ENCODE measurements at places on chromosomes 2 and 18.

- DNase-seq: no peak
Observed at GRCh38 chr2:13524492-13524891, 807.8 kb downstream of the TRIB2 start.

GRCh38 chr18:72427721-72428120 is 116.4 kb downstream of the CBLN2 start:
- no peak for DNase-seq

DNA sequence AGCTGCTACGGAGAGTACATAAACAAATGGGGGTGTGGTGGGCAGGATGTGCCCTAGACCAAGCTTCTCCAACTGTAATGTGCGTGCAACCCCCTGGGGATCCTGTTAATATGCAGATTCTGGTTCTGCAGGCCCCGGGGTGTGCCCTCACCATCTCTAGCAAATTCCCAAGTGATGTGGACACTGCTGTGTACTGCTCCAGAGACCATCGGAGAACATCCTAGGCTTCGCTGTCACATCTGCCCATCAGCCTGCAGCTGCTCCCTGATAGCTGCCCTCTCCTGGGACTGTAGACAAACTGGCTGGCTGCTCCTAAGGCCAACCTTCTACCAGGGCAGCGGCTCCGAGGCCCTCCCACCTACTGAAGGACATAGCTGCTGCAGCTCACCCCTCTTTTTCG is 3.2 kb downstream of the HS1BP3 start:
- DNase-seq: no peak

DNA sequence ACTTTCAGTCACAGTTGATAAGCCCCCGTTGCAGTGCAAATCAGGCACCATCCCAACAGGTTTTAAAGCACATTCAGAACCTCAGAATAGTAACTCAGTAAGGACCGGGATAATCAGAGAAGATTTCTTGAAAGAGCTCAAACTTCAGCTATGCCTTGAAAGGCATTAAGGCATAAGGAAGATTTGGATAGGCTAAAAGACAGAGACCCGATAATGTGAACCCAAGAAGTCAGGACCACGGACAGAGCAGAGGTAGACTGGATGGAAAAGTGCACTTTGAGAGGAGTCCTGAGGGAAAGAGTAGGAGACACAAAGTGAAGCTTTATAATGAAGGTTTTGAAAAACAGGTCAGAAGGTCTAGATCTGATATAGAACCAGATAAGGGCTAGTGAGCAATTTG is 36.9 kb upstream of the KLF7 start:
- peak; percentile 22 for DNase-seq
